ENCODE measurements at places on chromosomes 12 and 14.

- no peak for DNase-seq
Observed at GRCh38 chr12:68638721-68639395, 28.2 kb downstream of the RAP1B start.

GRCh38 chr14:56881181-56881580, 70.9 kb upstream of the OTX2 start:
- no peak for DNase-seq

DNA sequence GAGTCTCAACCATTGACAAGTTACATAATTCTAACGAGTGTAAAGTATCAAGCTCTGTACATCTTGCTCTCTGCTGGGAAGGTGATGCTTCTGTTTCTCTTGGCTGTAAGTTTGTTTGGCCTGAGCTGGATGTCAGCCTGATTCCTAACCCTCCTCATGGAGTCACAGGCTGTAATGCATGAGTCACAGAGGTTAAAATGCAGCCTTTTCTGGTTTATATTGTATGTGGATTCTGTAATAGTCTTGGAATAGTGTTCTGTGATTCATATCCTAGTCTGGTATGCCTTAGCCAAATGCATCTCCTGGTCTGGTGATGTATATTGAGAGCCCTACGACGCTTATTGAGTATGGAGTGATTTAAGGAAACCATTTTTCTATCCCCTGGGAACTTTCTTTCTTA, 104.5 kb upstream of the FRMD6 start:
- no peak for DNase-seq

GRCh38 chr12:70367258-70368141, 1.4 kb downstream of the KCNMB4 start:
- DNase-seq, result no peak

- DNase-seq, result no peak
Observed at GRCh38 chr12:1590221-1590979, 4.0 kb downstream of the FBXL14 start.

DNA sequence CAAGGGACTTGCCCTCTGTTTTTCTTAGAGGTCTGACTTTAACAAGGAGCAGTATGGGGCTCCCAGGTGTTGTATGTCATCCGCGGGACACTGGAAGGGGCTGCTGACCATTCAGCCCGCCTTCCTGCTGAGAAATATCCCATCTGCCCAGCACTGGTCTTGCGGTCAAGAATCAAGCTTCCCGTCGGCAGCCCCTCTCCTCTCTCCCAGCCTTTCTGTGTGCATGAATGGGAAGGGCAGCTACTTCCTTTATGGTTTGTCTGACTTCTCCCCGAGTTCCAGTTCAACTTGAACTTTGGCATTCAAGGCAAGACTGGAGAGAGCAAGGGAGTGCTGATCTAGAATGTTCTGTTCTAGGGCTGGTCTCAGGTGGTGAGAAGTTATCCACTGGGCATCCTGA, 51.5 kb downstream of the PSMA6 start:
- no peak for DNase-seq

DNA sequence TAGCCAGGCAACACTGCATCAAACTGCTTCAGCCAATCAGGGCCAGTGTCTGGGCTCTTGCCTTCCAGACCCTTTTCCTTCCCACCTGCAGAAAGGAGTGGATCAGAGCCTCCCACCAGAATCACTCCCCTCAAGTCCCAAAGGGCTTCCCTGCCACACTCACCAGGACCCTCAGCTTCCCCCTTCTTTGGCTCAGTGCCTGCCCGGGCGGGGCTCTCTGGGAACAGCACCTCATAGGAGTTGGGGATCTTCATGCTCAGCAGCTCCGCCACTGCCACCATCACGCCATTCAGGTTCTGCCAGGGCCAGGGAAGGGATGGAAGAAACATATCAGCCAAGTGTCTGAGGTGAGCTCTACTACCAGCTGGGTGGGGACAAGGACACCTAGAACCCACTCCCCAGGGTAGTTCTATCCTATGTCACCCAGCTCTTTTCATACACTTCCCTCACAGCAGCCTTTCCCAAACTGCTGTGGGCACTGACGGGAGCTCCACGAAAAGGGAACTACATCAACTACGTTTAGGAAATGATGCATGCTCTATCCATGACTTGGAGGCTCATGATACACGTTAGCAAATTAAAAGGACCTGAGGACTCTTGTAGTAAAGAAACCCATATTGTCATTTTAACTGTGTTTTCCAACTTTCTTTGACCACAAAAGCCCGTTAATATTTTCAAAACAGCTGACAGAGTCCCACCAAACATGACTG, 9.4 kb upstream of the PRKAG1 start:
- DNase-seq, result no peak

GRCh38 chr14:75295061-75295461, 16.4 kb downstream of the FOS start:
- no peak for DNase-seq

GRCh38 chr14:48384821-48385220, 709.4 kb upstream of the MDGA2 start:
- no peak for DNase-seq

- DNase-seq, result no peak
Observed at GRCh38 chr14:30131581-30132097, 204.0 kb upstream of the PRKD1 start.

- DNase-seq, result no peak
Observed at GRCh38 chr12:59383079-59383822, 212.6 kb upstream of the SLC16A7 start.

GRCh38 chr12:70049596-70050360, 193.5 kb upstream of the CNOT2 start:
- peak; percentile 36 for DNase-seq

GRCh38 chr12:124940393-124941169, 26.1 kb upstream of the UBC start:
- peak; percentile 79 for DNase-seq

DNA sequence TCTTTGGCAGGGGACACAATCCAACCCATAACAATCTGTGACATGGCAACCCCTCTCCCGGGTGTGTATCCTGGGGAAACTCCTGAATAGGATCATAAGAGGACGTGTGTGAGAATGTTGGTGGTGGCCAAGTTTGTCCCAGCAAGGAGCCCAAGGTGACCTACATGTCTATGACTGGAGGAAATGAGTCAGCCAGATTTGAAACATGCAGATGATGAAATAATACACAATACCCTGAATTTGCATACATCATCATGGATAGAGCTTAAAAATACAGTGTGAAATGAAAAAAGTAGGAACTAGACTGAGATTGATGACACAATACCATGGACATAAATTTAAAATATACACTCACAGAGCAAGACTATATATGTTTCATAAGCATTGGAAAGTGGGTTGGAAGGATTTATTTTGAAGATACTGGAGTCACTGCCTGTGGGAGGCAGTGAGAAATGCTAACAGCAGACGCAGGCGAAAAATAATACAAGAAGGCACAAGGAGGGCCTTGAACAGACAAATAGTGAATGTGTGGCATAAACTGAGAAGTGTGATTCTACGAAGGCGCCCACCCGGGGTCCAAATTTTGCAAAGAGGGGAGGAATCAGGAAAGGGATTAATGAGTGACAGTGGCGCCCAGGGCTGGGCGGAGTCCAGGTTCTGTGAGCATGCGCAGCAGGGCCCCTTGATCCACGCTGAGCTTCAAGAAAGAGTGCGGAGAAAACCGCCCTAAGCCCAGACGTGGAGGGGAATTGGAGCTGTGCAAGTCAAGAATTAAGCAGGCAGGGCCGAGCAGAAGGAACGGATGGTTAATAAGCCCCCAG, 7.0 kb upstream of the MAP1LC3B2 start:
- no peak for DNase-seq

DNA sequence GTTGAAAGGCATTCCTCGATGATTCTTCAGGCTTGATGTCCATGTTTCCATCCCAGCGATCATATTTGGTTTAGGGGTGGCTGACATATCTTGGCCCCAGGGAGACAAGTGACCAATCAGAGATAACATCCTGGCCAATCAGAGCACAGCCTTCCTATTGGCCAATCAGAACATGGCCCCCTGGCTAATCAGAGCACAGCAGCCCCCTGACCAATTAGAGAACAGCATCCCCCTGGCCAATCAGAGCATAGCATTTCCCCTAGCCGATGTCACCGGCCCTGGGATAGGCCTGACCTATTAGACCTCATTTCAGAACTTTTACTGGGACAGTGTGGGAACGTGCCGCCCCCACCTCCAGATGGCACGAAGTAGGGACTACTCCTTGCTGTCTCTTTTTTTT, 182.2 kb downstream of the AACS start:
- DNase-seq, result no peak

DNA sequence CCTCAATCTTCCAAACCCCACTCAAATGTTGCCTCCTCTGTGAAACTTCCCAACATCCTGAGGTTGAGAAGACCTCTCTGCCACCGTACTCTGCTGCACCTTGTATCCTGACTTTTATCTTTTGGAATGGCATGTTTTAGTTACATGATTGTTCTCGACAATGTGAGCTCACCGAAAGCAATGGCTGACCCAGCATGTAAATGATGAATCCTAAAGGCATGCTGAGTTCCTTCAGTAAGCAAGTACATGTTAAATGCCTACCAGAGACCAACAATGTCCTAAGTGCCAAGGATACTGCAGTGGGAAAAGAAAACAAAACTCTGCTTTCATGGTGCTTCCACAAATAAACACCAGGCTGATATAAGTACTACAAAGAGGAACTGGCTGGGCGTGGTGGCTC, 13.7 kb downstream of the PPP1R13B start:
- no peak for DNase-seq

DNA sequence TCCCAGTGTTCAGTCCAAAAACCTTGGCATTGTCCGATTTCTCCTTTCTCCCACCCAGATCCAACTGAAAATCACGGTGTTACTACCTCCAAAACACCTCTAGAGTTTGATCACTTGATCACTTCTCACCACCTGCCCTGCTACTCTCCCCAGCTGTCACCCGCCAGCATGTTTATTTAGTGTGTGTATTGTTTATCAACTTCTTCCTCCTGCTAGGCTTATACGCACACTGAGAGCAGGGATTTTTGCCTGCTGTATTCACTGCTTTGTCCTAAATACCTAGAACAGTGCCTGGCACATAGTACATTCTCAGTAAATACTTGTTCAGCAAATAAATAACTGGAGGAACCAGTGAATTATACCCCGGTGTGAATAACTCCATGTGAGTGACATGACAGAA, 5.0 kb downstream of the BDKRB1 start:
- no peak for DNase-seq

DNA sequence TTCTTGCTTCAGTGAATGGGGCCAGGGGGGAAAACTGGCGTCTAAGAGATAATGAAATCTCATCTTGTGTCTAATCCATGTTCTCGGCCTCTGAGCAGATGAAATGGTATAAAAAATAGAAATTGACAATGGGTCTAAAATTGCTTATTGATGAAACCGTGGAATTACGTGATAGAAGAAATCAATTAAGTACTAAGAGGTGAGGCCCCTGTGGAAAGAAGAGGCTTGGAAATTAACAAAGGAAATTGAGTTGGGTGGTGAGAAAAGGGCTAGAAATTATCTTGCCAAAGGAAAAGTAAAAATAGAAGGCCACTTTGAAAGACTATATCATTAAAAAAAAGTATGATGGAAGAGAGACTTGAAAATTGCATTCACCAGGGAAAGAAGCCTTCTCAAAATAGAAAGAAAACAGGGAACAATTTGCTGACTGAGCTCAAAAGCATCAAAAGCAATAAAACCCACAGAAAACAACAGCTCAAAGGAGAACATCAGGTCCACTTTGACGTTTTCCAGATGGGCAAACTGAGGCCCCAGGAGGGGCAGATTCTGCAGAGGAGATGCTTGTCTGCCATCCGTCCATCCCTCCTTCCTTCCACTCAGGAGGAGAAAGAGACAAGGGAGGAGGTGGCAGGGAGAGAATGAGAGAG, 226.1 kb upstream of the RTL1 start:
- DNase-seq, result no peak

- DNase-seq, result no peak
Observed at GRCh38 chr14:75751296-75751695, 90.2 kb downstream of the TTLL5 start.

DNA sequence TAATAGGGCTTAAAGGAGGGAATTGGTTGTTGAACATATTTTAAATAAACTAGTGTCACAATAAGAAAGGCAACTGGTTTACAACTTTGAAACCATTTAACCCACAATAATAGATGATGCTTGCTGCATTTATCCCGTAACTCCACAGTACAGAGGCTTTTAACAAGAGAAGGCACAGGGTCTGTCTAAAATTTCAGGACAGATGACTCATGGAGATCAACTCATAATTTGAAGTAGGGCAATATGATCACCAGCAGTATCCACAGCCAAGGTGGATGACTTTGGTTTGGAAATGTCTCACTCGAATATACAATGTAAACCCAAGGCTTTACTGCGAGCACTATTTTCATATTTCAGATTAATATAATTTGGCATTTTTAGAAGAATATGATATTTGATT, 340.2 kb downstream of the LRIG3 start:
- no peak for DNase-seq

- no peak for DNase-seq
Observed at GRCh38 chr12:127060310-127060847, 1206.6 kb upstream of the TMEM132C start.

- DNase-seq, result no peak
Observed at GRCh38 chr14:84458881-84459280, 1071.1 kb upstream of the FLRT2 start.

GRCh38 chr12:82883394-82884355, 197.0 kb downstream of the TMTC2 start:
- no peak for DNase-seq

DNA sequence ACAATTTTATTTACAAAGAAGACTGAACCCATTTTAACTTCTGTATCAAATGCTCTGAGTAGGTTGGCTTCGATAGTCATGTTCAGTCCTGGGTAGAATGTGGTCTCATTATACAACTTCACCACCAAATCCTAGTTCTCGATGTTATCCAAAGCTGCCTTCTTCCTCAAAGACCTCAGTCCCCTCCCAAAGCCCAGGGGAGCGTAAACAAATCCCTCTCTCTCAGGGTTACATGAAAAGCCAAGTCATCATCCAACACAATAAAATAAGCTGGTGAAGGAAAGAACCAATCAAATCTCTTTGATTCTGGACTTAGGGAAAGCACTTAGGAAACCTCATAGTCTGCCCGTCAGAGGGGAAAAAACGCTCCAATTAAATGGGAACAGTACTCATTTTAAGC, 9.1 kb downstream of the PTCSC3 start:
- no peak for DNase-seq

- DNase-seq, result no peak
Observed at GRCh38 chr12:55933169-55933798, 2.3 kb downstream of the DGKA start.
